ENCODE measurements at places on chromosomes 1 and 21.

- DNase-seq = no peak
These were observed 1.5 kb downstream of the SLC66A1 start for GRCh38 chr1:19313636-19313959.

DNA sequence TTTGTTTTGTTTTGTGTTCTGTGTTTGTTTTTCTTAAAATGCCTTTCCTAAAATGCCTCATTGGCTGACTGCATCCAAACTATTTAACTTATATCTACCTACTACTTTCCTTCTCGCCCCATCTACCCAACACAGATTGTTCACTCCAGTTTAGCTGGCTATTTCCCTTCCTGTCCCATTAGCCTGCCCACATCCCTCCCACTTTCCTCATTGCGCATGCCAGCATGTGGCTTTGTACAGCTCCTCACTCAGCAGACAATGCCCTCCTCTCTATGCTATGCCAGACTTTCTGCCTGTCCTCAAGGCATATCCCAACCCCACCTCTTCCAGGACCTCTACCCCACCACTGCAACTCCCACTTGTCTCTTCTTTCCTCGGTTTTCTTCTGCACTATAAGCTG lies 94.7 kb upstream of the C1orf21 start:
- no peak for DNase-seq

DNA sequence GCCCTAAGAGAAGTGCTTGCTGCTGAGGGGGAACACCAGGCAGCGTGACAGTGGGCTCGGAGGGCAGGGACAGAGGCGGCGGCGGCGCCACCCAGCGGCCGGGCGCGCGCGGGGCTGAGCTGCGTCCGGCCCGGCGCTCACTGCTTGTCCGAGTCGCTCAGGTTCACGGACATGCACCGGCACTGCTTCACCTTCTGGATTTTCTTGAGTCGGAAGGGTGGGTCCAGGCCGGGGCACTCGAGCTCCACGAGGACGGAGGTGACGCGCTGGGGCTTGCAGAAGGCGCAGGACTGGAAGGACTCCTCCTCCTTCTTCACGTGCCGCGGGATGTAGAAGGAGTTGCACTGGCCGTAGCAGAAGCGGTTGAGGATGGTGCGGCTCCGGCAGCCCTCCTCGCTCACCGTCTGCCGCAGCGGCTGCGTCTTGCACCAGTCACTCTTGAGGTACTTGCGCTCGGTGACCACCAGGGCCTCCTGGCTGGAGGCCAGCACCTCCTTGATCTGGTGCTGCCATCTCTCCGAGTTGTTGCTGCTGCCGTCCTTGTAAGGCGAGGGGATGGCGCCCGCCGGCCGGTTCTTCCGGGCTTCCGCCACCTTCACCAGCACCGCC lies 119.0 kb downstream of the GREM2 start:
- DNase-seq = no peak

- DNase-seq = no peak
These were observed 12.6 kb downstream of the SUCO start for GRCh38 chr1:172545396-172546004.

DNA sequence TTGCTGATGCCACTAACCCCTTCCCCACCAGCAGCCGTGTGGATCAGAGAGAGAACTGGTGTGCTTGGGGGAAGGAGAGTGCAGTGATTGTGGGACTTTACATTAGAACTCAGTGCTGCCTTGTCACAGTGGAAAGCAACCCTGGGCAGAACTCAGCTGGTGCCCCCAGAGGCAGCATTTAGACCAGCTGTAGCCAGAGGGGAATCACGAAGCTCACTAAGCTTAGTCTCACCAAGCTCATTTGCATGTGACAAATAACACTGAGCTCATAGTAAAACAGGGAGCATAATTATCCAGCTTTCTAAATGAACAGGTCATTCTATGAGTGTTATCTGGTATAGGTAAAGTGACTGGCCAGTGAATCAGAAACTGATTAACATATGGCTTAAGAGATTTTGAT lies 9.8 kb upstream of the SMAP2 start:
- no peak for DNase-seq

DNA sequence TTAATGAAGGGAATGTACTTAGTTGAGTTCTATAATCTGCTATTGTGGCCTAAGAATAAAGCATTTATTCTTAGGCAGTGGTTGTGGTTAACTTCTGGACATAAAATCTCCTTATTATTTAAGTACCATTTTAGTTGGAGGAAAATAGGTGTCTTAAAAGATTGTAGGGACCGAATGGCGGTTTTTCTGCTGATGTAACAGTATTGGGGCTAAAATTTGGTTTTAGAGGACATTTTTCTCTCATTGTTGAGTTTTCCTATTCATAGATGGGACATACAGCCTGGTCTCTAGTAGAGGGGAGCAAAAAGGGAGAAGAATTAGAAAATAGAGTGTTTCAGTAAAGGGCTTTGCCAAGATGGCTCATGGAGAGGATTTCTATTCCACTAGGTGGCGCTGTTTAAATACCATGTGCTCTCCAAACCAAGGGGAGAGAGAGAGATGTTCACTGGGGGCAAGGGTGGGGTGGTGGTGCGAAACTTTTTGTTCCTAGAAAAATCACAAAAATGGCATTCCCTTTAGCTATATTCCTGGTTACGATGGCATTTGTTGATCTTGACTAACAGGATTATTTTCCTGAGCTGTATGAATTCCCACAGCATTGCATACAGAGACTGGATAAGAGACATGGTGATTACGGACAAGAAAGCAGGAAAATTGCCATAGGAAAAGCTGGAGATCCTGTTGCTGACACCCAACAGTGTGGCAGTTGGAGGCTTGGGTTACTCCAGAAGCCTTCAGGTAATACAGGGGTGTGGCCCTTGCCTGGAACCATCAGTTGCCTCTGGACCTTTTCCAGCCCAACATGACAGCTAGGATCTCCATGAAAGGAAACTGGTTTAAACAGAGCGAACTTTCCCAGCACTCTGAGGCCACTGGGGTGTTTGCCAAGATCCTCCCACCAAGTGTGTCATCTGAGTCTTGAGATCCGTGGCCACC lies 18.2 kb upstream of the FCGR2A start:
- DNase-seq = peak; percentile 38

DNA sequence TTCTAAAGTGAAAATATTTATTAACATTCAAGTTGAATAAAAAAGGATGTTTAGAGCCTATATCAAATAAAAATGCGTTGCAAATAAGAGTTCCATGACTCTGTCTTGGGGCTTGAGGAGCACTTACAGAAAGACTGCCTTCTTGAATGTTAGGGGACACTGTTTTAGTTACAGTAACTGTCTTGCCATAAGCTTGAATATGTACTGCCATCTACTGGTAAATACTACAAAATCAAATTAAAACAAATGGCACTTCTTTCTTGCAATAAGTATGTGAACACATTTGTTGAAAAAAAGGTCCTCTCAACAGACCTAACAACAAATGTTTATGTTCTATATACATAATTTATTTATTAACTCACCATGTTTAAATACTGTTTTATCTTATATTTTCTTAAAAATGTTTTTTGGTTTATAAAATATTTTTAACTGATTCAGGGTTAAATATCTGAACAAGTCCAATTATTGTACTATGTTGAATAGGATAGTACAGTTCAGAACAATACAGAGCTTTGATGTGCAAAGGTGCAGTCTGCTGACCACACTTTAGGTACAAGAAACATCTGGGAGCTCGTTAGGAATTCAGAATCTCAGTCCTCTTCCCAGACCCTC lies 199.5 kb downstream of the LRRIQ3 start:
- peak; percentile 32 for DNase-seq

- no peak for DNase-seq
These were observed 43.4 kb downstream of the URB1 start for GRCh38 chr21:32349333-32349944.

DNA sequence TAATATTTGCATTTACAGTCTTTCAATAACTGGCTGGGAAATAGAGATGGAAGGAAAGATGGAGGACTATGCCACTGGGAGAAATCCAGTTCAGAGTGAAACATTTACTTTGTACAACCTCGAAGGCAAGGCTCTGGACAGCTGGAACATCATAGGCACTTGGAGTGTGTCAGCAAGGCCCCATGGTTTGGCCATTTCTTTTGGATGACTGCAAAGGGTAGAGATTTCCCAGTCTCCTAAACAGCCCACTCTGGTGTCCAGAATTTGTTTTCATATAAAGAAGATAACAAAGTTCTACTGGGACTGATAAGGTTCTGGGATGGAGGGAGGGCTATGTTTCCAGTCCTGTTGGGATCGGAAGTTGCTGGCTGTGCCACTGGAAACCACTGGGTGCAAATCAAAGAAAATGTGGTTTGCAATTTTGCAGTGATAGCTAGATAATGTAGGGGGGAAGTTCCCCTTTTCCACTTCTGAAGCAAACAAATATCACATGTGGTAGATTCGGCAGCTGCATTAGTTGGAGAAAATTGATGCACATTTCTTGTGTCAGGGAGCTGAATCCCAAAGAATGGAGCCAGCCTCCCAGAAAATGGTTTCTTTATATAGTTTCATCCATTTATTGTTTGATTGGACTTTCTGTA lies 16.2 kb downstream of the KCND3 start:
- no peak for DNase-seq

DNA sequence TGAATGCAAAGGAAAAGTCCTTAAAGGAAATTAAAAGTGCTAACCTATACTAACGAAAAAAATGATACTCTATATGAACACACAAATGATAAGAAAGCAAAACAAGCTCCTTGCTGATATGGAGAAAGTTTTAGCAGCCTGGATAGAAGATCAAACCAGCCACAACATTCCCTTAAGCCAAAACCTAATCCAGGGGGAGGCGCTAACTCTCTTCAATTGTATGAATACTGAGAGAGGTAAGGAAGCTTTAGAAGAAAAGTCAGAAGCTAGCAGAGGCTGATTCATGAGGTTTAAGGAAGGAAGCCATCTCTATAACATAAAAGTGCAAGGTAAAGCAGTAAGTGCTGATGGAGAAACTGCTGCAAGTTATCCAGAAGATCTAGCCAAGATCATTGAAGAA lies 3.4 kb downstream of the KRTAP23-1 start:
- DNase-seq = no peak

DNA sequence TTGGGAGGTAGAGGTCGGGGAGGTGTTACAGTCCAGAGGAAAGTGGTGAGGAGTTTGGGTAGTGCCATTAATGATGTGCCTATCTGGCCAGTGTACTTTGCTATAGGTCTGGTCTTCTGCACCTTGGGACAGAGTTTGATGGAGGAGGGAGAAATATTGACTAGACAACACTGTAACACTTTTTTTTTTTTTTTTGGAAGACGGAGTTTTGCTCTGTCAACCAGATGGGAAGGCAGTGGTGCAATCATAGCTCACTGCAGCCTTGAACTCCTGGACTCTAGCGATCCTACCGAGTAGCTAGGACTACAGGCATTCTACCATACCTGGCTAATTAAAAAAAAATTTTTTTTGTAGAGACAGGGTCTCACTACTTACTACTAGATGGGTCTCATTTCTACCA lies 1.9 kb downstream of the SCP2 start:
- DNase-seq = no peak

- DNase-seq = no peak
These were observed 120.2 kb downstream of the ETS2 start for GRCh38 chr21:38925923-38926322.

DNA sequence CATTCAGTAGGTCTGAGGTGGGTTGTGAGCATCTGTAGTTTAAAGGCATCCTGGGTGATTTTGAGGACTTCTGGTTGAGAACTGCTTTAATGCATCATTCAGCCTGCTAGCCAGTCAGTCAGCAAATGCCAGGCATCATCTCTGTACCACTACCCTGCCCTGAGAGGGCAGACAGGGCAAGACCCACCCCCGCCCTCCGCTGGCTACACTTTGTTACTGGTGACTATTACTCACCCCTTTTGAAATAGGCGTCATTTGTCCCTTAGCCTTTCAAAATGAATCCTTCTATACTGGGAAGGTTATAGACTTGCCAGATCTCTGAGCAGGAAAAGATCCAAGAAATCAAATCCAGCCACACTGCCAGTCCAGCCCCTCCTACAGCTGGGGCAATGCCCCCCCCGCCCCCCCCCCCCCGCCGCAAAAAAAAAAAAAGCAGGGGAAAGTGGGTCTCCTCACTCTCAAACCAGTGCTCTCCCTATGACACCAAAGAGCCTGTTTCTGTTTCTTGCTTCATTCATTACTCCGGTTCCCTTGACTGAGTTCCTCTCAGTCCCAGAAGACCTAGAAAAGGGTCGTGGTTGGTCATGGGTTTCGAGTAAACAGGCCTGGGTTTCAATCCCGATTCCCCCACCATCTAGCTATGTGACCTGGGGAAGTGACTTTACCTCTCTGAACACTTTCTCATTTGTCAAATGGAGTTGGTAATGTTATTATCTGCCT lies 4.4 kb downstream of the SELENON start:
- no peak for DNase-seq

- DNase-seq = no peak
These were observed 102.0 kb upstream of the TRABD2B start for GRCh38 chr1:48099072-48099773.

DNA sequence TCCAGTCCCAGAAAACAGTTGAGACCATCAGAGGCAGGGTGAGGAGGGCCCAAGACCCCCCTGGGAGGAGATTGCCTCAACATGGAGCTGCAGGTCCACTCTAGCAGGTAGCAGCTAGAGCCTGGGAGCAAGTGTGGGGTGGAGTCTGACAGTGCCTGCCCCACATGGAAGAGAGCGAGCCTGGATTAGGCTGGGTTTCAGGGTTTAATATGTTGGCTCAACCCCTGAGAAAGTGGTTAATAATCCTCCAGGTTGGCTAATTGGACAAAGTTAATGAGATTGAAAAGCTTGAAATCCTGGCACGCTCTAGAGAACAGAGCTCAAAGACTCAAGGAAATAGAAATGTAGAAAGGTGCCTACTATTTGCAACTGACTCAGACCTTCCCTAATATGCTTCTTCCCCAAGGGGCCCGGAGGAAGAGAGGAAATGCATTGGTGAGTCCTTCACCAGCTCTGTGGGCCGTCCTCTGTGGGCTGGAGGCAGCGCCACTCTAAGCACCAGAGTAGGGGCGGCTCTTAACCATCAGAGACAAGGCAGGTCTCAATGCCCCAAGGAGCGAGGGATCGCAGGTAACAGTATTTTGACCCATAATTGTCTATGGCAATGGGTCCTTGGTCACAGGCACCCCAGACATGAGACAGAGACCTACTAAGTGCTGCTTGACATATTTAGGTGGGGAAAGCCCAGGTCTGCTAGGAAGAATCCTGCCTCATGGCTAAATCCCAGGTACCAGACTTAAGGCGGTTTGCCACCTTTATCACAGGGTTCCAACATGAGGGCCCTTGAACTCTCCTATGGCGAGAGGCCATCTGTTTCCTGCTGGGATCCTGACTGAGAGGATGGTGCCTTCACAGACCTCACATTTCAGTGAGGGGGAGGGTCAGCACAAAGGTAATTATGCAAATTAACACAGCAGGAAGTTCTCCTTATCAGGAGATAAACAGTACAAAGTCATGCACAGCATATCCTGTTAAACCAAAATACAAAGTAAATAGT lies 33.8 kb downstream of the RSPH1 start:
- DNase-seq = no peak

DNA sequence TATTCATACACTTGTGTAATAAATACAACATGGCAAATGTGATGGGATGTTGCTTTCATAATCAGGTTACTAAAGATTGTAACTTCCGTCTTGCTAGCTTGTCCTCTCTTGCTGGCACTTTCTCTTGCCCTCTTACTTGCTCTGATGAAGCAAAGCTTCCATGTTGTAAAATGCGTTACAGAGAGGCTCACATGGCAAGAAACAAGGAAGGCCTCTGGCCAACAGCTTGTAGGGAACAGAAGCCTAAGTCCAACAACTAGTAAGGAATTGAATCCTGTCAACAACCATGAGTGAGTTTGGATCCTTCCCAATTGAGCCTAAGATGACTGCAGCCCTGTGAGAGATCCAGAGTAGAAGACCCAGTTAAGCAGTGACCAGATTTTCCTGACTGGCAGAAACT lies 15.4 kb downstream of the TMED5 start:
- no peak for DNase-seq
